Stimulated activated CD8-positive, alpha-beta memory T cell treated with anti-CD3 and anti-CD28 coated beads, Interleukin-4, amount 100 ng/mL, for 4 hours (primary cell): ENCODE measurements at places on chromosomes 16 and 17.

DNA sequence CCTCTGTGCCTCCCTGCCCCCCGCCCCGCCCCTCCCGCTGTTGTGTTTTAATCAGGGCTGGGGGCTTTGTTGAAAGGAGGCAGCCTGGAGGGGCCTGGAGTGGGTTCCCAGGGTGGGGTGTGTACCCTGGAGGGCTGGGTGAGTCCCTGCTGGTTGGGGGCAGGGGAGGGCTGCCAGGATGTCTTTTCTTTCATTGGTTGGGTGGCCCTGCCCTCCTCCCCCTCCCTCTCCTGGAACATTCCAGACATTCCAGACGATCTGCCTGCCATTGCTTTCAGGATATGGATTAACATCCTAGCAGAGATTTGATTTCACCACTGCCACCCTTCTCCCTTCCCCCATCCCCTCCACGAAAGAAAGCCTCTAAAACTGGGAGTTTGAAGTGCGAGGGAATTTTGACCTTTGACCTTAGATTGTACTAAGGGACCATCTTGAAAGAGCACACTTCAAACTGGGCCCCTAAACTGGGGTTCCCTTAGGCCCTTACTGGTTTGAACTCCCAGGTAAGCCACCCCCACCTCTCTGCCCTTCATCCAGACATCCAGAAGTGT, 25.3 kb downstream of the IGF2BP1 start:
- DNase-seq = no peak

DNA sequence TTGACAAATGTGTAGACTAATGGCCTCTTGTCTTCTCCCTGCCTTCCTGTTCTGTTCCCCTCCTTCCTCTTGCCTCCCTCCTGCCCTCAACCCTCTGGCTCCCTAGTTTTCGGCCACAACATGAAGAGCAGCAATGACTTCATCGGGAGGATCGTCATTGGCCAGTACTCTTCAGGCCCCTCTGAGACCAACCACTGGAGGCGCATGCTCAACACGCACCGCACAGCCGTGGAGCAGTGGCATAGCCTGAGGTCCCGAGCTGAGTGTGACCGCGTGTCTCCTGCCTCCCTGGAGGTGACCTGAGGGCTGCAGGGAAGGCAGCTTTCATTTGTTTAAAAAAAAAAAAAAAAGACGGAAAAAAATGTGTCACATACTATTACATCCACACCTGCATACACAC, 18.8 kb upstream of the CLEC19A start:
- no peak for DNase-seq

- no peak for DNase-seq
Measured at GRCh38 chr16:85570213-85570734, 42.8 kb upstream of the GSE1 start.

DNA sequence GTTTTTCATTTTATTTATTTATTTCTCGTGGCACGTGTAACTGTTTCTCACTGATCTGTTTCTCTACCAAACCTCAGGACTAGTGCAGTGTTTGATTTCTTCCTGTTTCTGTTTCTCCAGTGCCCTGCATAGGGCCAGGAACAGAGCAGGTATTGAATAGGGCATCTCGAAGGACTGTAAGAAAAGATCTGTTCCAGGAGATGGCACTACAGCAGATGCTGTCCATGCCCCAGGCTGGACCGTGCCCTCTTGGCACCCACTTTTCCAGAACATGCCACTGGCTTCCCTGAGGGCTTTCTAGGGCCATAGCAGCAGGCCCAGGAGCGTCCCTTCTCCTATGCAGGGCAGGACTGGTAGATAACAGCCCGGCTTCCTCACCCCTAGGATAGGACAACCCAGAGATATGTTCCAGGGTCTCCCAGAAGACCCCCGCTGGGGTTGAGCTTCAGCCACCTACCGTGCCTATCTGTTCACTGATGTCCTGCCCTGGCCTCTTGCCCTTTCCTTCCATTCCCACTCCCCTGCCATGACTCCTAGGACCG, 4.4 kb downstream of the SNX20 start:
- no peak for DNase-seq

DNA sequence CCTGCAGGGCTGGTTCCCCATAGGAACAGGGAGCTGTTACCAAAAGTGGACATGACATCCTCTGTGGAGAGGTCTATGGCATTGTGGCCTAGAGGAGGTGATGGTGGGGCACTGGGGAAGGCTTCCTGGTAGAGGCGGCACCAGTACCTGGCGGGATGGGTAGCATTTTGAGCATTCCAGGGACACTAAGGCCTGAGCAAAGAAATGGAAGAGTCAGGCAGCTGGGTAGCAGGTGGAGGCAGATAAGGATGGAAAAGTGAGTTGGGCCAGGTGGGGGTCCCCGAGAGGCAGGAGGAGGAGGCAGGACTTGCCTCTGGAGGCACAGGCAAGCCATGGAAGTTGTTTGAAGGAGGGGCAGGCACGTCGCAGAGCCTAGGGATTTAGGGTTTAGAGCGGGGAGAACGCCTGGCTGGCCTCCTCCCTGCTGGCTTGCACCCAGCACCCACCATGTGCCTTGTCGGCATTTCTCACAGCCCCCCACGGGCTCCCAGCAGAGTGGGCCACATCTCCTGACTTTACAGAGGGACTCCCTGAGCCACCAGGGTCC, 5.1 kb upstream of the ADCY7 start:
- DNase-seq = no peak

DNA sequence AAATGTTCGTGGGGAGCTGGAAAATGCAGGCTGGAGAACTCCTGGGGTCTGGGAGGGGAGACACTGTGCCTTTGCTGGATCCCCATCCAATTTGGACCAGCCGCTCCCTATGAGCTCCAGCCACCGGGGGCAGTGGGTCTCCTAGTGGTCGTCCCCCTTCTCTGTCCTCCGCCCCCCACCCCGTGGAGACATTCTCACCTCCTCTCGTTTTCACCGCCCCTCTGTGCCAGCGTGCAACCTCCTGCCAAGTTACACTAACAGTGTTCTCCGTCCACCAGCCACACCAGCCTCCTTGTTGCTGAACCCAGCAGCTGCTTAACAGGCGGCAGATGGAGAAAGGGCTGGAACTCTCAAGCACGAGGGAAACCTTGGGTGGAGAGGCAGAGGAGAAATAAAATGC, 67.4 kb upstream of the SOX9 start:
- DNase-seq = no peak

DNA sequence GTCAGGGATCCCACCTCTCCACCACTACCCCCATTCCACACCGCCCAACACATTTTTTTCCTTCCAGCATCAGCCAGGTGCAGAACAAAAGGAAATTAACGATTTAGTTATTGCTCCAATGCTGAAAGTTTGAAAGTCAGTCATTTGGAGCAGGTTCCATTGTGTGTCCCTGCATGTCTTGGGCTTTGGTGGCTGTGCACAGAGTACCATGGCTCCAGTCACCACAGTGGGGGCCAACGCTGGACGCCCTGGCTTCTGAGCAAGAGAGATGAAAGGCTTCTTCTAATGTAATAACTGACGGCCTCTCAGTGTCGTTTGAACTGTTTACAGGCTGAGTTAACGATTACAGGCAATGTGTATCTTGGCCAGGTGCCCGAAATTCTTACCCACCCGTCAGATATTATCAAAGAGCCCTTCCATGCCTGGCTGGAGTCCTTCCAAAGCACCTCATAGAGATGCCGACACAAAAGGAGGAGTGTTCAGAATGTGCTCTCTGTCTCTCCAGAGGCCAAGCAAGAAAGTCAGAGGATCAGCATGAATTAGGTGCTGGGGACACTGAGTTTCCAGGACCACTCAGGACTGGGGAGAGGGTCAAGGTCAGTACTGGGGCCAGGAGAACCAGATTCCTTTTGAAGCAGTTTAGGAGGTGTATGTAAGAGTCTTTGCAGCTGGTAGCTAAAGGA, 25.9 kb downstream of the RNF43 start:
- no peak for DNase-seq

GRCh38 chr16:27398894-27399853, 2.8 kb upstream of the IL21R start:
- DNase-seq = no peak

DNA sequence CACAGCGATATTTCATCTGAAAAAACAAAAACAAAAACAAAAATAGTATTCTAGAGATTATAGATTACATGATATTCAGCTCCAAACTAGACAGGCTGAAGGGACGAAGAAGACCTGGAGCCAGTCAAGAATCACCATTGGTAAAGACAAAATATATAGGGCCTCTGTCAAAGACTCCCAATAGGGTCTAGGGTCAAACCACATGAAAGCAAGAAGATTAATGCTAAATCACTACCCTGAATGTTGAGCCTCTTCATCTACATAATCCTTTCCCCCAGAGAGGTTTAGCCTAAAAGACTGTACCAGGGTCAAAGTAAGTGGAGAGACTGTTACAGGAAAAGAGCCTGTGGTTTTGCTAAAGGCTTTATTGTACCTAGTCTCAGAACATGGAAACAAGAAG, 10.8 kb upstream of the NME1 start:
- DNase-seq = no peak

DNA sequence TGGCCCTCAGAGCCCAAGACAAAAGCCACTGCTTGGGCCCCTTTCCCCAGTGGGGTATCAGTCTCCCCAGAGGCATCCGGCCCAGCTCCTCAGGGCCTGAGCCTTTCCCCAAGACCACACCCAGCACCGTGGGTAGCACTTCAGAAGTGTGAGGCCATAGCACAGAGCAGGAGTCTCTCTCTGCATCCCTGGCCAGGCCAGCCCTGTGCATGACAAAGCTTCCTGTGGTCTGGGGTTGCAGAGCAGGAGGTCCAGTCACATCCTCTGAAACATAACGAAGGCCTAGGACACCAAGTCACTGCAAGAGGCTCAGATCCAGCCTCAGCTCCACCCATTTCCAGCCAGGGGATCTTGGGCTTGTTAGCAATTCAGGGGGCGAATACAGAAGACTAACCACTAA, 56.8 kb upstream of the ZNF423 start:
- DNase-seq = no peak

GRCh38 chr17:83156408-83156807, 77.0 kb downstream of the METRNL start:
- no peak for DNase-seq

- DNase-seq = no peak
Measured at GRCh38 chr16:86157616-86158247, 258.8 kb downstream of the IRF8 start.

DNA sequence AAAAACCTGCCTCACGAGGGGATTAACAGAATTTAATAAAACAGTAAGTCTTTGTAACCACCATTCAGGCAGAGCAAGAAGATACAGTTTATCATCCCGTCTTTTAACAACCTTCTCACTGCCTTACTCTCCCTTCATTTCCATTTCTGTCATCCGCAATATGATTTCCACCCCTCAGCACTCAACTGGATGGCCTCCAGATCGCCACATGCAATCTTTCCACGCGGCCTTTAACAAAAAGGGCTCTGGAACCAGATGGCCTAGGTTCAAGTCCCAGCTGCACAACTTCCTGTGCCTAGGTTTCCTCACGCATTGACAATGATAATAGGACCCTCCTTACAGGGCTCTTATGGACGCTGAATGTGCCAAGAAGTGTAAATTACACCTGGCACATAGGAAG, 103.6 kb downstream of the GAS7 start:
- no peak for DNase-seq

- no peak for DNase-seq
Measured at GRCh38 chr16:85205747-85206471, 93.6 kb upstream of the CIBAR2 start.

GRCh38 chr16:68236137-68236825, 354 bp upstream of the ESRP2 start:
- no peak for DNase-seq

- no peak for DNase-seq
Measured at GRCh38 chr16:58125781-58126335, 3.3 kb downstream of the CFAP20 start.

GRCh38 chr16:57379579-57379978, 7.3 kb downstream of the CX3CL1 start:
- no peak for DNase-seq

- no peak for DNase-seq
Measured at GRCh38 chr17:44065668-44066203, 735 bp downstream of the LSM12 start.

GRCh38 chr16:22353191-22353919, 21.1 kb downstream of the CDR2 start:
- DNase-seq = no peak

- no peak for DNase-seq
Measured at GRCh38 chr17:38603786-38604478, 1.8 kb downstream of the SRCIN1 start.

DNA sequence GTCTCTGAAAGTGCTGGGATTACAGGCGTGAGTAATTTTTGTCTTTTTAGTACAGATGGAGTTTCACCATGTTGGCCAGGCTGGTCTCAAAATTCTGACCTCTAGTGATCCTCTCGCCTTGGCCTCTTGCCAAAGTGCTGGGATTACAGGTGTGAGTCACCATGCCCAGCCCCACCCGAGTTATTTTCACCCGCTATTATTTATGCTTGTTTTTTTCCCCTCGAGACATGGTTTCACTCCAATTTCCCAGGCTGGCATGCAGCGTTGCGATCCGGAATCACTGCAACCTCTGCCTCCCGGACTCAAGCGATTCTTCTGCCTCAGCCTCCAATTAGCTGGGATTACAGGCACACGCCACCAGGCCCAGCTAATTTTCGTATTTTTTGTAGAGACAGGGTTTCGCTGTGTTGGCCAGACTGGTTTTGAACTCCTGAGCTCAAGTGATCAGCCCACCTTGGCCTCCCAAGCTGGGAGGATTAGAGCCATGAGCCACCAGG, 9.2 kb downstream of the RPL23 start:
- no peak for DNase-seq

- DNase-seq = no peak
Measured at GRCh38 chr16:48109475-48109874, 46.3 kb downstream of the ABCC12 start.
